ENCODE measurements at places on chromosomes 4 and X. TPM values are rescaled to one million over a fixed set of nuclear protein-coding genes. Genes with fewer than 3 reads are reported as not detected.

DNA sequence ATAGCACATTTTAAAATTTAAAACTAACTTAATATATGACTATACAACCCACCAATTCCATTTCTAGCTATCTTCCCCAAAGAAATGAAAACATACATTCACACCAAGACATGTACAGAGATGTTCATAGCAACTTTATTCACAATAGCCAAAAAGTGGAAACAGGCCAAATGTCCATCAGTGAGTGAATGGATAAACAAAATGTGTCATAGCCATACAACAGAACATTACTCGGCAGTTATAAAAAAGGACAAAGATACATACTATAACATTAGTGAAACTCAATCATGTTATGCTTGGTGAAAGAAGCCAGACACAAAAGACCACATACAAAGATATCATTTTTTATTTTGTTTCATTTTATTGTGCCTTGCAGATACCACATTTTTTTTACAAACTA is 396.8 kb downstream of the PACRGL start:
- no peak for DNase-seq

- no peak for DNase-seq
Measured at GRCh38 chr4:108693819-108694218, 43.4 kb downstream of the OSTC start.

DNA sequence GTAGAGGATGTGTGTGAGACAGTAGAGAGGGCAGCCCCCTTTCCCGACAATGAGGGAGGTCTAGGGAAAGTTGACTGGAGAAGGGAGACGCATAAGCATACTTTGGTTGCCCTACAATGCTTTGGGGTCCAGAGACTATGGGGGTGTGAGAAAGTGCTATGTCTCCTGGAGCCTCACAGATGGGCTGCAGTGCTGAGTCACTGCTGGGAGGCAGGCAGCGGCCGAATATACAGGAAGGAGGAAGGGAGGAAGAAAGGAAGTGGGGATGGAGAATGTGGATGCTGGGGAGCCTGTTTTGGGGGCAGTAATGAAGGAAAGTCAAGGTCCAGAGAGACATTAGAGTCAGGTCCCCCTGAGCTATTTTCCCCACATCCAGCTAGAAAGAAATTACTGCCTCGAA is 12.7 kb downstream of the DRP2 start:
- DNase-seq: no peak

- no peak for DNase-seq
Measured at GRCh38 chr4:33711826-33712225, 2532.5 kb downstream of the ARAP2 start.

CLRN2 gene
- not detected for total RNA-seq

DNA sequence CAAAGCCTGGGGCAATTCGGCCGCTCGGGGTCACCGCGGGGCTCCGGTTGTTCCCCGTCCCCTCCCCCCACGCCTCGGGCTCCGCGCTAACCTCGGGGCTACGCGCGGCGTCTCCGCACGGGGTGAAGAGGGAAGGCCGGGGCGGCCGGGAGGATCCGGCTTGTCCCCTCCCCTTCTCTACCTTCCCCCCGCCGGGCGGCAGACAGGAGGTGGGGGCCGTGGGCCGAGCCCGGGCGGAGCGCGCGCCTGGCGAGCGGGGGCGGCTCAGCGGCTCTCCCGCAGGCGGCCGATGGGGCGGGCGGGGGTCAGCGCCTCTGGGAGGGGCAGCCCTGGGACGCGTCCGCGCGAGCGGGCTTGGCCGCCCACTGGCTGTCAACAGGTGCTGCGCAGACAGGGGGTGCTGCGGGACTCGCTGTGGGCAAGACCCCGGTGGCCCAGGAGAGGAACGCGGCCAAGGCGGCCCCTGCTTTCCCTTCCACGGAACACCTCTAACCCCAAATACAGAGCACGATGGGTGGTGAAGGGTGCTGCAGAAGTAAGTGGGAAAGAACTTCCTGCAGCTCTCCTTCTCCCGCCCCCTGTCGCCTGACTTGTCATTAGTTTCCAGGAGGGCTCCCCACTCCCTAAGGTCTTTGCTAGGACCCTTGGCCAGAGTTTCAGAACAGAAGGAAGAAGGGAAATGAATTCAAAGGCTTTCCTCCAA is at the start of gene PDGFC:
TSS of gene PDGFC (minus strand) at position 124 of the 703 bp plus-strand sequence. CDS start 896 bp downstream, outside the sequence.
- DNase-seq: peak; percentile 90

DNA sequence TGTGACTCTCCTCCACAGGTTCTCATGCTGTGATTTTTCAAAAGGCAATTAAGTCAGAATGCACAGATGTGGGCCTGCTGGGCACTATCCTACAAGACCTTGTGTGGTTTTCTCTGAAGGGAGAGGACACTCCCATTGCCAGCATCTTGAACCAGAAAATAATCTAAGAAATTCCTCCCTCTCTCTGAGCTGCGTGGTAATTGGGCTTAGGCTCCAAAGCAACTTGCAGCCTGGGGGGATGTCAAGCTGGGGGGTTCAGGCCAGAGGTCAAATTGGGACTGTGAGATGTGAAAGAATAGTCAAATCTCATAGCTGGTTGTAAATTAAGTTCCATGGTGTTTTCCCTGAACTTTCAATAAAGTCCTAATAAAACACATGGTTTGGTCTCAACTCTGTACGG is 350.6 kb upstream of the SLC7A11 start:
- no peak for DNase-seq

- DNase-seq: no peak
Measured at GRCh38 chrX:76657499-76657898, 230.0 kb downstream of the MAGEE1 start.

DNA sequence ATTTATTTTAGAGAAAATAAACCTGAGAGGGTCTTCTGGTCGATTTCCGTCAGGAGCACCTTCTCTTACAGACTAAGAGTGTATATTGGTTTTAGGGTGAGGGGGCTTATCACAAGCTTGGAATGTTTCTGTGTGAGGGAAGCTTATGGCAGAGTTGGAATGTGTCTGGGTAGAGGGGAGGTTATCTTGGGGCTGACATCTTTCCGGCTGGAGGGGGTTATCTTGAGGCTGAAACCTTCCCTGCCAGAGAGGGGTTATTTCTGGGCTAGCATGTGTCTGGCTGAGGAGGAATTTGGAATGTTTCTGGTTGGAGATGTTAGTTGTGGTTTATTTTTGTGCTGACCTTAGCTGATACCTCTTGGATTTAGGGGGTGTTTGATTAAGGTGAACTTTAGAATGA is 1312.1 kb downstream of the ADGRL3 start:
- no peak for DNase-seq

- DNase-seq: no peak
Measured at GRCh38 chr4:14130551-14130950, 503.0 kb upstream of the BOD1L1 start.

DNA sequence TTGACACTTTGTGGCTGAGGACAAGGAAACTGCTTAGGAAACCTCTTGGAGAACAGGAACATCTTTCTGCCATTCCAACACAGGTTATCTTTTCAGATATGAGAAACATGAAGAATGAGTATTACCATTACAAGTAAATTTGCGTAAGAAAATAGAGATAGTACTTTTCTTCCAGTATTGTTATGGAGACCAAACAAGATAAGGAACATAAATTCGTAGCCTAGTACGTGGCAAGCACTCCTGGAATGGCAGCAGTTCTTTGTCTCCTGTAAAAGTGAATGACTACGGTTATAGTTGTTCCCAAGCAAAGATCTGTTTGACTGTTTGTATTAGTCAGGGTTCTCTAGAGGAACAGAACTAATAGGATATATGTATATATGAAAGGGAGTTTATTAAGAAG is 843.1 kb downstream of the STIM2 start:
- DNase-seq: no peak

GRCh38 chr4:87035881-87036509 is 101.2 kb downstream of the AFF1 start:
- no peak for DNase-seq

HTT gene
- 59.2 TPM for total RNA-seq

- no peak for DNase-seq
Measured at GRCh38 chr4:124536946-124537345, 175.6 kb downstream of the ANKRD50 start.

GRCh38 chr4:34850968-34851367 is 1393.3 kb downstream of the ARAP2 start:
- no peak for DNase-seq

DNA sequence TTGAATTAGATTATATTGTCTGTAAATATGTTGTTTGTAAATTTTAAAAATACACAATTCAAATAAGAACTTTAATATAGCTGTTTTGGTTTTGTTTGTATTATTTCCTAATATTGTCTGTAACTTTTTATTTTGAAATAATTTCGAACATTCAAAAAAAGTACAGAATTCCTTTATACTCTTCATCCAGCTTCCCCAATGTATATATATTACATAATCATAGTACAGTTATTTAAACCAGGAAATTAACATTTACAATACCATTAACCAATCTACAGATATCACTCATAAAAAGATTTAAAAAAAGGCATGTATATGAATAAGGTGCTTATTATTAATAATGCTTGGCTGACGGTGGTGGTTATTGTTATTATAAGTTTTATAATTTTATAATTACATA is 84.1 kb downstream of the LRBA start:
- no peak for DNase-seq

GRCh38 chr4:153207567-153207966 is 3.3 kb downstream of the TRIM2 start:
- peak; percentile 62 for DNase-seq

DNA sequence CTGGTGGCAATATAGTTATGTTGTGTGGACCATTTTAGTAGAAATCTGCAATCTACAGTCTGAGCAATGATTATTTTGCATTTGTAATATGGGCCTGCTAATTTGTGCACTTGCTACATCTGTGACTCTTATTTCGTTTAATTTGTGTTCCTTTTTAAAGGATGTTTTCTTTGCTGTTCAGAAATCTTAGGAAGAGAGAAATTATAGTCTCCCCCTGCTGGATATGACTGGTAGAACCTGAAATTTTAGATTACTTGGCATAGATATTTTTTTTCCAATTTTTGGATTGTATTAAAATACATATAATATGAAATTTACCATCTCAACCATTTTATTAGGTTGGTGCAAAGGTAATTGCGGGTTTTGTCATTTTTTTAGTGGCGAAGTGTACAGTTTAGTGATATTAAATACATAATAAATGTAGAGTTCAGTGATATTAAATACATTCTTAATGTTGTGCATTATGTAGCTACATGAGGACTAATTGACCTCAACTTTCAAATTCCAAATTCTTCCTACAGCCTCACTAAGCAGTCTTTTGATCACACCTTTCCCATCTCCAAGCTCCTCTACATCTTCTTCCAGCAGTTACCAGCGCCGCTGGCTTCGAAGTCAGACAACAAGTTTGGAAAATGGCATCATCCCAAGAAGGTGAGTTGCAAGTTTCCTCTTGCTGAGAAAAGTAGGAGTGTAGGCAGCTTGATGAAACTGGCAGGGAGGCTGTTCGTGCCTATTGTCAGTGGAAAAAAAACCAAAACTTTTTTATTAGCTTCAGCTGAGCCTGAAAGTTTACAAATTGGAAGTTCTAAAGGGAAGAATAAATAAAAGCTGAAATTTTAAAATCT is 82.2 kb downstream of the FNIP2 start:
- DNase-seq: no peak

MAGEC1 gene
- total RNA-seq: not detected

DNA sequence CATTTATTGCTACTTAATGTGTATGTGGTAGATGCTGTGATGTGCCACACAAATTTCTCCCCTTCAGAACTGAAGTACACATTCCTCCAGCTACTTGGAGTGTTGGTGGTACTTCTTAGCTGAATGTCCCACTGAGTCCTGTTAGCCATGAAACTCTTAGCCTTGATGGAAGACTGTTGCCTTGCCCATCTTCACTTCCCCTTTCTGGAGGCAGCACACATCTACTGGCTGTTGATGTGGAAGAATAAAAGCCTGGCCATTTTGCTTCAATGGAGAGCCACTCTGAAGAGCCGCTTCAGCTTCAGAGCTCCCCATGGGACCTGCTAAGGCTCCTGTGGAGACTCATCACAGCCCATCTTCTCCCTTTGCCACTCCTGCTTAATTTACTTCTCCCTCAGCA is 157.7 kb upstream of the PITX2 start:
- no peak for DNase-seq

DNA sequence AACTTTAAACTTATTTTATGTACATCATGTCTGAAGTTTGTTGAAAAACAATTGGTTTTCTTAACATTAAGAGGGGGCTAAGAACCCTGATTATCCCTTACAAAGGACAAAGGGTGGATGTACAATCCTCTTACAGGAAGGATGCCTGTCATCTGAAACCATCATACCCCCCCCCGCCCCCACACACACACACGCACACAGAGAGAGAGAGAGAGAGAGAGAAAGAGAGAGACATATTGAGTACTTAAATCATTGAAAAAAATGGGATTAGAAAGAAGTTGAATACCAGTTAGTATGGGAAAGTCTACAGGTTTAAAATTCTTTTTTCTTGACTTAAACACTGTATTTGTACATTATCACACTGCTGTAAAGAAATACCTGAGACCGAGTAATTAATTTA is 10.9 kb upstream of the PGM2 start:
- no peak for DNase-seq

RS1 gene
- not detected for total RNA-seq

NHS gene
- total RNA-seq: 4.5 TPM

DNA sequence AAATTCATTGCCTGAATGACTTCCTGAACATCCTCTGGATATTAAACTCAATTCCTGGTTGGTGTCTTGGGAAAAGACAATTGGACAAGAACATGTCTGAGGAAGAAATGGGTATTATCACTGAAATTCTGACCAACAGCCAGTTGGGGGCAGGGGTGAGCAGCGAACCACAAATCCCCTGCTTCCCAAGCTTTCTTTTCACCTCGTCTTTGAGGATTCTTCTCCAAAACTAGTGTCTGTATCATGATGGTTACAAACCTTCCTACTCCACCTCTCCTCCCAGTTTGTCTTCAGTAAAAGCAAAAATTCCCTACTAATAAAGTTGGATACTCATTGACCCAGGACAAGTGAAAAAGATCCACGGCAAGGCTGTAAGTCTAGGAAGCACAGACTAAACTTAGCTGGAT is 48.3 kb upstream of the WDR1 start:
- DNase-seq: peak; percentile 38

- DNase-seq: no peak
Measured at GRCh38 chr4:86586626-86587380, 7.3 kb upstream of the PTPN13 start.

- DNase-seq: no peak
Measured at GRCh38 chr4:108144451-108144850, 24.3 kb downstream of the LEF1 start.

AWAT2 gene
- total RNA-seq: not detected

DNA sequence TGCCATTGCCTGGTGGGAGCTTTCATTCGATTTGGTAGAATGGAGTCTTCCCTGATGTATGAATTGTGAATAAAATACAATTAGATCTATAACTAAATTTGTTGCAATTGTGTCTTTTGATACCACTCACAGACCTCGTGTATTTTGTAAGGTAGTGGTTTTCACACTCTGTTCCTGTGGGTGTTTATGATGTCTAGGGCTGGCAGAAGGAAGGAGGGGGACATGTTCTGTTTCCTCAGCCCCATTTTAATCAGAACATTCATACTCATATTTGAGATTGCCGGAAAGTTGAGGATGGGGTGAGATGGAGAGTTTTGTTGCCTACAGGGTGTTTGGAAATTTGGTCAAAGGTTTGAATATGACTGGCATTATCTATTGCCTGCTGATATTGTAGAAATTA is 42.9 kb downstream of the PTTG2 start:
- no peak for DNase-seq

Data from adrenal gland (tissue), 19 donors.